Endothelial cell (in vitro differentiated cells): ENCODE measurements at places on chromosomes 3 and 15.

DNA sequence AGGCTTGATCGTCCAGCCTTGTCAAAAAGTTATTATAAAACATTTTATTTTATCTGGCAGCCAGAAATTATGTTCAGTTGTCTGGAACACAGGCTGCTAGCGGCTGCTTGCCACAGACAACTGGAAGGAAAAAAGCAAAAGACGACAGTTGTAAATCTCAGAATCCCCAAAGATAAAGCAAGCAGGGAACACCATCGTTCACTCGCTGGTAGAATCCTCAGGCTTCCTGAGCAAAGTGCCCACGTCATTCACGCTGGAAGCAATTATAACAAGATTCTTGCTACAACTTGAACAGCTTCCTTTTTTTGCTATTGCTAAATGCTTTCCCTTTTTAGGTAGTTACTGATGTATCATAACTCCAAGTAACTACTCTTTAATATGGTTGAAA, 33.6 kb downstream of the ADAMTS17 start:
- no peak for DNase-seq

DNA sequence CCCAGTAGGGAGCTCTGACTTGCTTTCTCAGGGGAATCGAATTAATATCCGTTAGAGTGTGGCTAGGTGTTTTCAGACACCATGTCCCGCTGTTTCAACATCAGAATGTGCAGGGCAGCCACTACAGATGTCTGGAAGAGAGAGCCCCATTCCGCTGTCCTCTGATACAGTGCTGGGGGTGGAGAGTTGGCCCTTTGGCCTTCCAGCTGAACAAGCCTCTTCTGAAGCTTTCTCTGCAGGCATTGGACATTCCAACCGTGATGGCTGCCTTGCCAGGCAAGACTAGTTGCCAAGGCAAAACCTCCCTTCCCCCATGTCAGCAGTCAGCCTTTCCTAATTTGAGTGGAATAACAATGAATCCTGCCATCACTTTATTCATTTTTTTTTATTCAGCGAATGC, 1.5 kb downstream of the FAH start:
- DNase-seq = no peak

DNA sequence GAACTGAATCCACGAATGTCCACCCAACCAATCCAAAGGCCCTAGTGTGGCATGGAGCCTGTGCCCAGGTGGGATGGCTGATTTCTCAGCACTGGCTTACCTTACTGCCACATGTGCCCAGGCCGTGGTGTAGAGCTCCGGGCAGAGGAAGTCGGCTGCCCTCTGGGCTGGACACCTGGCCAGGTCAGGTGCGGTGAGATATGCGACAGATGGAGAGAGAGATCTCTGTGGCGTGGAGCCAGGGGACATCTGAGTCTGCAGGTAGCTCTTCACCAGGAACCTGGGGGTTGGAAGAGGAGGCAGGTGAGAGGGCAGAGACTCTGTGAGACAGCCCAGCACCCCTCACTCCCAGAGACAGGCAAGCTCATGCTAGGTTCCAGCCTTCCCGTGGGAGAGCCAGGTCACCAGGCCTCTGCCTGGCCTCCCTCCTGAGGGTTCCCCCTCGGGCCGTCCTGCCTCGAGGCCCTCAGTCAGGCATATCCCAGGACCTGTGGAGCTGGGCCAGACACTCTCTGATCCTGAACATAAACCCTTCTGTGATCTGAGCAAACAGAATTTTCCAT, 12.6 kb downstream of the ACOX2 start:
- no peak for DNase-seq

- DNase-seq = no peak
These were observed 813.9 kb upstream of the GRM7 start for GRCh38 chr3:6047016-6047415.

GRCh38 chr3:45163481-45163880, 17.3 kb upstream of the CDCP1 start:
- no peak for DNase-seq

DNA sequence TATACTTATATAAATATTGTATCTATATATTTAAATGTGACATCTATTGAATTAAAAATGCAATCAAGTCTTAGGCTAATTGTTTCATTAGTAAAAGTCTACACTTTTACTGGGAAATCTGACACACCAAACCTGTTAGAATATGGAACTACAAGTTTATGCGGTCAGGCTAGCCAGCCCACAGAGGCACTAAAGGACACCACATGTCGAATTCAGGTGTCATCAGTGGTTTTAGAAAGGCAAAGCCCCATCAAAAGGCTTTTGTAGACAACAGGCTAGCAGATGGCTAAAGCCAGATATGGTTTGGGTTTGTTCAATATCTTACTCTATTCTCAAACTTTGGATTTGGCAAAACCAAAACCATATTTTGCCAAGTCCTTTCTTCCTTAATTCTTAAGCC, 411.0 kb downstream of the MECOM start:
- no peak for DNase-seq

- DNase-seq = no peak
These were observed 636.8 kb downstream of the MECOM start for GRCh38 chr3:169026543-169027182.
